ENCODE measurements at places on chromosomes 1 and 21. TPM values are rescaled to one million over a fixed set of nuclear protein-coding genes. Genes with fewer than 3 reads are reported as not detected.

- H3K4me1 ChIP-seq = no peaks in the 10 kb centered on the region
- H3K27me3 ChIP-seq = peaks cover 2% of the 10 kb centered on the region
- no peaks in the 10 kb centered on the region for H3K36me3 ChIP-seq
- H3K4me3 ChIP-seq = no peak overlapping the region
- H3K27ac ChIP-seq = no peak overlapping the region
These were observed 65.8 kb downstream of the RHOU start for GRCh38 chr1:228801068-228801467.

DNA sequence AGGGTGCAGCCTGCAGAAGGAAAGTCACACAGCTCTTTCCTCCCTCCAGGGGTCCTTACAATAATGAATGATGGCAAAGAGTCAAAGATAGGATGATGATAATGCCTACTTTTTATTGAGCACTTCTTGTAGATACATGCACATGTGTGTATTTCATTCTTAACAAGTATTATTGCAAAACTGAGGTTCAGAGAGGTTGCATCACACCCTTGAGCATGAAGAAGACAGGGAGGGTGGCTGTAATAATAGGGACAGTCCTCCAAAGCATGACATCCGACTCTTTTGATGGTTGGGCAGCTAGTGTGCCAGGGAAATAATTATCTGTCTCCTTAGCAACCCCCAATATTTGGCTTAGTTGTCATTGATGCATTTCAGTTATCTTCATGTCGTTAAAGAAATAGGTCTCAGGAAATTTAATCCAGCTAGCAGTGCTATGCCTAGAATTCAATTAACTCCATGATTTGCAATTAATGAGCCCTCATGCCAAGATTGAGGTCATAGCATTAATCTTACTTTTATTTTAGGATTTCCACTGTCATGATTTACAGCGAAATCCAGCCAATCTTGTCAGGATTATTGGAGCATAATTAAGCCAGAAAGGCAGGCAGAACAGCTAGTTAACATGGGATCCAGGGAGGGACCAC lies 35.0 kb downstream of the DNAJC6 start:
- H3K27ac ChIP-seq = no peak overlapping the region
- H3K4me1 ChIP-seq = peaks cover 5% of the 10 kb centered on the region
- H3K4me3 ChIP-seq = no peak overlapping the region
- H3K36me3 ChIP-seq = no peaks in the 10 kb centered on the region
- H3K27me3 ChIP-seq = no peaks in the 10 kb centered on the region
- DNase-seq = no peak

DNA sequence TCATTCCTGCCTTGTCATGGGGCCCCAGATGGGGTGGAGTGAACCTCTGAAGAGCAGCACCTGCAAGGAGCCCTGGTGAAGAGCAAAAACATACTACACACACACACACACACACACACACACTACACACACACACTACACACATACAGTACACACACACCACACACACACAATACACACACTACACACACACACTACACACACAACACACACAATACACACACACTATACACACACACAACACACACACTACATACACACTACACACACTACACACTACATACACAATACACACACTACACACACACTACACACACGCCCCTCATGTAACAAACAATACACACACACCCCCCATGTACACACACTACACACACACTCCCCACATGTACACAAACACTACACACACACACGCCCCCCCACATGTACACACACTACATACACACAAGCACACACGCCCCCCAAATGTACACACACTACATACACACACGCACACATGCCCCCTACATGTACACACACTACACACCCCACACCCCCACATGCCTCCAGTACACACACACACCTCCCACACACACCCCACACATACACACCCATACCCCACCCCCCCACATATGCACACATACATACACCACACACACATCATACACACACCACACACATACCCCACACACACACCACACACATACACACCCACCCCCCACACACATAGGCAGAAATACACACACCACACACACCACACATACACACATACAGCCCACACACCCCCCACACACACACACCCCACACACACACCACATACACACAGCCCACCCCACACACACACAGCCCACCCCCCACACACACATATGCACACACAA lies 9.3 kb downstream of the SLC2A5 start:
- no peaks in the 10 kb centered on the region for H3K36me3 ChIP-seq
- peaks cover 34% of the 10 kb centered on the region for H3K4me1 ChIP-seq
- DNase-seq = no peak
- no peak overlapping the region for H3K4me3 ChIP-seq

DNA sequence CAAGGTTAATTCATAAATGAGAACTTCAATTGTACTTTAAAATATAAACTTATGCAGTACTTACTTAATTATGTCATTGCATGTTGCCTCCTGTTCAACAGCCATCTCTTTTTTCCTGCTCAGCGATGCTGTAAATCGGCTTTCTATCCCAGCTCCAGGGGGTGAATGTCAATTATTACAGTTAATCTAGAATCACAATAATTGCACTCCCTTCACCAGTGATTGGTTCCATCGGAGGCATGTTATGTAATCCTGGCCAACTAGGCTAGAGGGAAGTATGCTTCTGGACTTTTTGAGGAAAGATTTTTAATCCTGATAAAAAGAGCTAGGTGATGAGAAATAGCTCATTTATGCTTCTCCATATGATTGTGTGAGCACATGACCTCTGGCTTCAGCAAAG lies 53.8 kb upstream of the SGIP1 start:
- H3K27me3 ChIP-seq = no peaks in the 10 kb centered on the region
- no peaks in the 10 kb centered on the region for H3K36me3 ChIP-seq
- H3K27ac ChIP-seq = no peak overlapping the region
- peak; percentile 17 for DNase-seq
- peaks cover 28% of the 10 kb centered on the region for H3K4me1 ChIP-seq

OR2L3 gene
- not detected for total RNA-seq

All from osteoblast (primary cell).